Left lung (tissue), 14 donors: ENCODE measurements at places on chromosomes 6 and 20.
A peak's percentile ranks its signal among the peaks of the same experiment; 100 is the strongest.

DNA sequence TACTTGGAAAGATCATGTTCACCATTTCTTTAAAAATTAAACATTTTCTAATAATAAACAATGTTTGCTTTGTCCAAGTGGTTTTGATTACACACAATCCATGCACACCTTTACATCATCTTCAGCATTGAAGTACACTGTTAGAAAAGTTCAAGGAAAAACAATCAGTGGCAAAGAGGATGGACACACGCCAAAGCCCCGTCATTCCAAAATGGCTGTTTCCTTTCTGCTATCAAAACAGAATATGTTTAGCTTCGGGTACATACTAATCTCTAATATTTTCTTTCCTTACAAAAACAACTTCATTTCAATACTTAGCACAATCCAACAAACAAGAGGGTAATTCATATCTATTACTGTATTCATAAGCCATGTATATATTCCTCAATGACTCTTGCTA is 24.5 kb downstream of the REPS1 start:
- H3K27me3 ChIP-seq, result no peaks in the 10 kb centered on the region
- H3K27ac ChIP-seq, result no peak overlapping the region
- no peaks in the 10 kb centered on the region for H3K36me3 ChIP-seq
- H3K4me1 ChIP-seq, result no peaks in the 10 kb centered on the region
- DNase-seq, result no peak

- DNase-seq, result no peak
- no peaks in the 10 kb centered on the region for H3K4me1 ChIP-seq
- H3K36me3 ChIP-seq, result no peaks in the 10 kb centered on the region
Measured at GRCh38 chr20:60501048-60501447, 542.8 kb downstream of the CDH26 start.

GRCh38 chr20:62624719-62625453 is 17.4 kb upstream of the SLCO4A1 start:
- H3K27ac ChIP-seq, result peak overlapping the region; percentile 99
- H3K36me3 ChIP-seq, result no peaks in the 10 kb centered on the region
- no peaks in the 10 kb centered on the region for H3K27me3 ChIP-seq

DNA sequence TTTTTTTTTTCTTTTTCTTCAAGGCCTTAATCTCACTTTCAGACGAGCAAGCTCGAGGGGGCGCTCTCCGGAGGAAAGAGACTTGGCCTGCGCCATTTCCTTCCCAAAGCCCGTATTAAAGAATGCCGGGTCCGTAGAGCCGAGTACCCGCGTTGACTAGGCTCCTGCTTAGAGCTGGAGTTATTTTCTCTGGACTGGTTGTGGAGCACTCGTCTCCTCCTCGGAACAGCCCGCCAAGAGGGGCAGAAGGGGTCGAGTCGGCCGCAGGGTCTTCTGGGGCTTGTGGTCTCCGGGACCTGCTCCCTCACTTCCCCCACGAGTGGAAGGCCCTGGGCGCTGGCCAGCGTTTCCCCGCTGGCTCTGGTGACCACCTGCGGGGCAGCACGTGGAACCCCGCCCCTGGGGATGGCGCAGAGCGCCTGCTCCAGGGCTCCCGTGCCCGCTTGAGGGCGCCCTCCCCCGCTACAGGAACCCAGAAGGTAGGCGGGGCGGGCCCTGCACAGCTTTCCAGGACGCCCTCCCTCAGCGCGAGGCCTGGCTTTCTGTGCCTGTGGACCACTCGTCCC is 2.7 kb upstream of the MEI4 start:
- no peak for DNase-seq
- no peaks in the 10 kb centered on the region for H3K27me3 ChIP-seq
- H3K27ac ChIP-seq, result no peak overlapping the region
- no peaks in the 10 kb centered on the region for H3K36me3 ChIP-seq
- H3K4me3 ChIP-seq, result no peak overlapping the region
- H3K4me1 ChIP-seq, result no peaks in the 10 kb centered on the region

GRCh38 chr6:31075528-31075927 is 36.8 kb downstream of the C6orf15 start:
- no peak for DNase-seq
- H3K27me3 ChIP-seq, result no peaks in the 10 kb centered on the region
- H3K27ac ChIP-seq, result no peak overlapping the region
- H3K4me1 ChIP-seq, result peaks cover 12% of the 10 kb centered on the region
- H3K36me3 ChIP-seq, result no peaks in the 10 kb centered on the region
